ENCODE measurements at places on chromosomes 7 and 10.

DNA sequence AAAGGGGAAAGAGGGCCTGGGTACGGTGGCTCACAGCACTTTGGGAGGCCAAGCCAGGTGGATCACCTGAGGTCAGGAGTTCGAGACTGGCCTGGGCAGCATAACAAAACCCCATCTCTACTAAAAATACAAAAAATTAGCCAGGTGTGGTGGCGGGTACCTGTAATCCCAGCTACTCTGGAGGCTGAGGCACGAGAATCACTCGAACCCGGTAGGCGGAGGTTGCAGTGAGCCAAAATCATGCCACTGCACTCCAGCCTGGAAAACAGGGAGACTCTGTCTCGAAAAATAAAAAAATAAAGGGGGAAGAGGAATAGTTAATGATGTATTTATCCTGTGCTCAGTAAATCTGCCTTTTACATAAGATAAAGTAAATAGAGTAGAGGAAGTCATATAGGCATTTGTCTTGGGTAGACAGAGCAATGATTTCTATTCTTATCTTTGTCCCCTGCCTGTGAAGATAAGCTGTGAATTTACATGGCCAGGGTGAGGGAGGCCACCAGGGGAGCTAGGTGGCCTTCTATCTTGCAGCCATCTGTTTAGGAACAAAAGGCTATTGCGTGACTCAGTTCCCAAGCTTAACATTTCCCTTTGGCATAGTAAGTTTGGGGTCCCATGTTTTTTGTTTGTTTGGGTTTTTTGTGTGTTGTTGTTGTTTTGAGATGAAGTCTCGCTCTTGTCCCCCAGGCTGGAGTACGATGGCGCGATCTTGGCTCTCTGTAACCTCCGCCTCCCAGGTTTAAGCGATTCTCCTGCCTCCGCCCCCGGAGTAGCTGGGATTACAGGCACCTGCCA lies 73.2 kb upstream of the GTF2I start:
- no peak for DNase-seq

DNA sequence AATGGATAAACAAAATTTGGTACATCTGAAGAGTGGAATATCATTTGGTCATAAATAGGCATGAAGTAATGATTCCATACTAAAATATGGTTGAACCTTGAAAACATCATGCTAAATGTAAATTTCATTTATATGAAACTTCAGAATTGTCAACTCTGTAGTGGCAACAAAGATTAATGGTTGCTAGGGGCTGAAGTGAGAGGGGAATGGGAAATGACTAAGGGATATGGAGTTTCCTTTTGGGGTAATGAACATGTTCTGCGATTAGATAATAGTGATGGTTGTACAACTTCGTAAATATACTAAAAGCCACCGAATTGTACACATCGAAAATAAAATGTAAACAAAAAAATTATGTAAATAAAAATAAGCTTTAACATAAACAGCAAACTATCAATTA lies 384.1 kb upstream of the STEAP1 start:
- DNase-seq = no peak

GRCh38 chr7:131499801-131500200 lies 56.6 kb downstream of the PODXL start:
- no peak for DNase-seq

DNA sequence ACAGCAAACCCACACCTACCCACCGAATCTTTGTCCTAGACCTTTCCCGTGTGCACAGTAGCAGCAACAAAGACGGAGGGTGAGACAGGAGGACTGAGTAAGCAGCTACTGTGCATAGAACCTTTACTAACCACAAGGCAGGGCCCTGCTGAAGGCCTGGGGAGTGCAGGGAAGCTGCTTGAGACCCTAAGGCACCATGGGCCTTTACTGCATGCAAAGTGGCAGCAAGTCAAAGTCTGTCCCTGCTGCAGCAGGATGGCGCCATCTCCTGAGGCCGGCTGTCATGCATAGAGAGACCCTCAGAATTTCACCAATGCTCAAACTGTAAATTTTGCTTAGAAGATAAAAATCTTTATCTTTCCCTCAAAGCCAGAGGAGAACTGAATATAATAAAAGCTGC lies 610.5 kb downstream of the ACTR3B start:
- no peak for DNase-seq

GRCh38 chr10:8800426-8800825 lies 745.9 kb downstream of the GATA3 start:
- no peak for DNase-seq

- no peak for DNase-seq
Measured at GRCh38 chr7:131067220-131067619, 260.5 kb upstream of the MKLN1 start.

DNA sequence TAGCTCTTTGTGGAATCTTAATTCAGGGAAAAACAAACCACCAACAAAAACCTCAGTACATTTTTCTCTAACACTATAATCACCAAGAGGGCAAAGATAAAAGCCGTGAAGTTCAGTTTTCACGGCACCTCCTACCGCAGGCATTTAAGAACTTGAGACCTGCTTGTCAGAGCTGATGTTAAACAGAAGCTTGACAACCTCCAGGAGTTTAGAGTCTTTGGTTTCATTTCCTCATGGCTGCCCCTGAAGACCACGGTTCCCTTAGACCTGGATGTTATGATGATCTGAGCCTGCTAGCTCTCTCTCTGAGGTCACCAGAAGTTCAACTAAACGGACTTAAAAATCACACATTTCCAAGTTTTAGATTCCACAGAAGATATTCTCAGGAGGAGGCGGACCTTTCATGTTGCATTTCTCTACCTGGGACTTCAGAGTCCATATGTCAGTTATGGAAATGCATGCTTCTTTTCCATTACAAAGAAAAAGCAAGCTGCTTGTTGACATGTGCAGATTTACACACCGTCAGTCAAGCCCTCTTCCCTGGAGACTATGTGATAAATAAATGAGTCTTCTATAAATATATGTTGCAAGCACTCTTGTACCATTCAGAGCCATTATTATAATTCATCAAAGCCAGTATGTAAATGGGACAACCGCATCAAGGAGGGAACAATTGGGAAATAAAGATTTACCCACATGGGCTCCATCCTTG lies 258.0 kb downstream of the GFRA1 start:
- no peak for DNase-seq

DNA sequence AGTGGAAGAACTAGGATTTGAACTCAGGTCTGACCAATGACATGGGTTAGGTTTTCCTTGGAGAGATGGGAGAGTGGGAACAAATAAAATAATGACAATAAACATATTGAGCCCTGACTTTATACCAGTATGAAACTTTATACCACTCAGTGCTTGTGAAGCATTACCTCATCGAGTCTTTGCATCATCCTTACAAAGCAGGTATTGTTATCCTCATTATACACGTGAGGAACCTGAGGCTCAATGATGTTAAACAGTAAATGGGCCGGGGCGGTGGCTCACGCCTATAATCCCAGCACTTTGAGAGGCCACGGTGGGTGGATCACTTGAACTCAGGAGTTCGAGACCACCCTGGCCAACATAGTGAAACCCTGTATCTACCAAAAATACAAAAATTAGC lies 47.7 kb downstream of the HHEX start:
- no peak for DNase-seq

DNA sequence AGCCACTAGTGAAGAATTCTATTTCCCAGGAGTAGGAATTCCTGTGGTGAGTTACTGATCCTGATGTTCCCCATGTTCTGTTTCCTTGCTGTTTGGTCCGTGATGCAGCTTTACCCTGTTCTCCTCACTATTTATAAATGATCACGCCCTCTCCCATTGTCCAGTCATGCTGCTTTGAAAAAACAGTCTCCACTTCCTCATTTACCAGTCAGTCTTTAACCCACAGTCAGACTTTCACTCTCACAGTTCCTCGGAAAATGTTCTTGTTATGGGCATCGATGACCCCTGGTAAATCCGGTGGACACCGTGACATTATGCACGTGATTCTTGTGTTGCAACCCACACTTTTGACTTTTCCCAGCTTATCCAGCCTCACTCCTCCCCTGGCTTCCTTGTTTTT lies 14.4 kb downstream of the SCIN start:
- no peak for DNase-seq

GRCh38 chr7:140137078-140137477 lies 39.7 kb downstream of the KDM7A start:
- DNase-seq = no peak

- no peak for DNase-seq
Measured at GRCh38 chr10:29554660-29555059, 80.1 kb downstream of the SVIL start.

- DNase-seq = no peak
Measured at GRCh38 chr7:7920481-7920880, 48.1 kb upstream of the GLCCI1 start.

Measured in AG09319 (cell line).